Activated CD8-positive, alpha-beta memory T cell treated with anti-CD3 and anti-CD28 coated beads for 48 hours (primary cell): ENCODE measurements at places on chromosomes 1 and 21.

- DNase-seq = no peak
Observed at GRCh38 chr1:100955322-100955721, 59.4 kb downstream of the SLC30A7 start.

DNA sequence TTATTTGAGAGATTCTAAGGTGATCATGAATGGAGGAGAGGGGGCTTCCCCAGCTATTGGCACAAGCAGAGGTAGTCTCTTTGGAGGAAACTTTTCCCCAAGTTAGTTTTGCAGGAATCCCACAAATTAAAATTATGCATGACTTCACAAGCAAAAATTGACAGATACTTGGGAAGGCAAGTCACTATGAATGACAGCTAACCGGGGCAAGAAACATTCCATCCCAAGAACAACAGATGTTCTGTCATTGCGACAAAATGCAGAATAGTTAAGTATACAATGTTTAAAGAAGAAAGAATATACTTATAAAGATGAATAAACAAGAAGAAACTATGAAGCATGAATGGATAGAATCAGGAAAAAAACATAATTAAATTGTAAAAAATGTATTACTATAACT is 27.1 kb upstream of the SIM2 start:
- no peak for DNase-seq

GRCh38 chr1:54800899-54801759 is at the start of gene TTC22:
TSS of gene TTC22 (minus strand) at chr1:54801323. CDS start at chr1:54801163, 160 bp downstream.
- DNase-seq = peak; percentile 41

- DNase-seq = no peak
Observed at GRCh38 chr1:209741193-209741592, 14.7 kb upstream of the TRAF3IP3 start.
